CMK (cell line): ENCODE measurements at places on chromosomes 7 and 10.

- no peak for DNase-seq
Measured at GRCh38 chr7:131527456-131527855, 29.0 kb downstream of the PODXL start.

DNA sequence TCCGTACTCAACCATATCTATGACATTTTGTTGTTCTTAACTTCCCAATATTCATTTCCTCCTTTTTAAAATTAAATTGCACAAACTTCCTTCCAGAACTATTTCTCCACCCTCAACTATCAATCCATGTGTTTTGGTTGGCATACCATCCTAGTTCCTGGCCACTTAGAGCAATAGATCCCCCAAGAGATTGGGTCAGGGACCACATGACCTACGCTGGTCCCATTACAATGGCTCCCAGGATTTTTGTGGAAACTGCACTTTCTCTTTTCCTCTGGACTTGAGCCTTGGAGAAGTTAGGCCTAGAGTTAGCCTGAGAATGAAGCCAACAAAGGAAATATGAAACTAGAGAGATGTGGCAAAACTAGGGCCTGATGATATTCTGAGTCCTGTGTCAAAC lies 55.7 kb upstream of the CASD1 start:
- DNase-seq, result no peak

- no peak for DNase-seq
Measured at GRCh38 chr7:123795917-123796316, 47.1 kb upstream of the WASL start.

GRCh38 chr10:109306698-109307097 lies 616.6 kb downstream of the XPNPEP1 start:
- no peak for DNase-seq

GRCh38 chr7:39248692-39249090 lies 271.0 kb downstream of the POU6F2 start:
- no peak for DNase-seq

DNA sequence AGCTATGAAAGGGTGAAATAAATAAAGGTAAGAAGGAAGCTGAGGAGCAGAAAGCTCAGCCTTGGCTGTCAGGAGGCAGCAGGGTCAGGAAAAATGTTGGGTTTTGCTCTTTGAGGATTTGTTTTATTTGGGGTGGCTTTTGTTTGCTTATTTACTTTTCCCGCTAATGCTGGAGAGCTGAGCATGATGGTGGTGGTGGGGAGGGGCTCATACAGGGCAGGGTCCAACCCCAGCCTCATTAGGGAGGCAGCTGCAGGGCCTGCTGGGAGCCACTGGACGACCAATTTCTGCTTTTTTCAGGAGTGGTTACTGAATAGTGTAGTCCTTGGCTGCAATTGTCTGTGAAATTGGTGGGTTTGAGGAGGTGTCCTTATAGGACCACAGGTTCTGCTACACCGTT lies 36.3 kb downstream of the CCM2 start:
- no peak for DNase-seq

DNA sequence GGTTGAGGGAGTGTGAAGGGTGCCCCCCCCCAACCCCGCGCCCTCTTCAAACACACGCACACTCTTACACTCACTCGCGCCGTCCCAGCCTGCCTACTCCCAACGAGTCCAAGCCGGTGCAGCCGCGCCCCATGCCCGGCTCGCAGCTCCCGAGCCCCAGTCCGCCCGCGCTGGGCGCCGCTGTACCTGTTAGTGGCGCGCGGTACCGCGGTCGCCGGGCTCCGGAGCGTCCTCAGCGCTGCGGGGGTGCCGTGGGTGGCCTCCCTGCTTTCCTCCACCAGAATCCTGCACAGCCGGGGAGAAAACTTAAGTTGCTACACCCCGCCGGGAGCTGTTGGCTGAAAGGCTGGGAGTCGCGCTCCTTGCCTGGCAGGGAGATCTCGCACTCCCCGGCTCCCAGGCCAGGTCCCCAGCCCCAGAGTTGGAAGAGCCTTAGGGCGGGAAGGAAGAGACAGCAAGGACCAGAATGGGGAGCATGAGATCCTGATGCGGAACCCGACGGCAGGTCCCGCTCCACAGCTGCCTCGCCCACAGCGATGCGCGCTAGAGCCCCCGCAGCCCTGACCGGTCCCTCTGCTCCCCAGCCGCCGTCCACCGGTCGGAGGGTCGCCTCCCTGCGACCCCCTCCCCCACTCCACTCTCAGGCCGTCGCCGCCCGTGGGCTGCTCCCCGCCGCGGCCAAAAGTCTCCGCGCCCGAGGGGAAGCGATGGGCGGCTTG lies 863 bp downstream of the ST8SIA6 start:
- DNase-seq, result no peak

- DNase-seq, result no peak
Measured at GRCh38 chr7:15609287-15609686, 47.5 kb upstream of the AGMO start.

- DNase-seq, result no peak
Measured at GRCh38 chr7:56023500-56023899, 27.7 kb downstream of the PSPH start.

GRCh38 chr7:118011652-118012051 lies 138.4 kb upstream of the CTTNBP2 start:
- DNase-seq, result no peak

- no peak for DNase-seq
Measured at GRCh38 chr10:83925133-83925532, 214.2 kb upstream of the GHITM start.

DNA sequence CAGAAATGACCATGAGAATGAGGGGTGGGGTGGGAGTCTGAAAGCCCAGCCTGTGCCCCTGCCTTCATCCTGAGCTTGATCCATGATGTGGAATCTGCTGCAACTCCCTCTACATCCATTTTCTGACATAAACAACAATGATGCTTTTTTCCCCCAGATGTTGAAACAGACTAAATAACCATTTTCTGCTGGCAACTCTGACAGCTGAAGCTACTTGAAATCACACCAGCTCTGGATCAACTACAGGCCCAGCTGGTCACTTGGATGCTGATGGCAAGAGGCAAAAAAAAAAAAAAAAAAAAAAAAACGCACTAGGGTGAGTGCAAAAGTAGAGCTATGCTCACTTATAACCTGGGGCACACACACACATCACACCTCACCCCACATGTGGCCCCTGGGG lies 74.2 kb downstream of the FAM107B start:
- DNase-seq, result no peak

DNA sequence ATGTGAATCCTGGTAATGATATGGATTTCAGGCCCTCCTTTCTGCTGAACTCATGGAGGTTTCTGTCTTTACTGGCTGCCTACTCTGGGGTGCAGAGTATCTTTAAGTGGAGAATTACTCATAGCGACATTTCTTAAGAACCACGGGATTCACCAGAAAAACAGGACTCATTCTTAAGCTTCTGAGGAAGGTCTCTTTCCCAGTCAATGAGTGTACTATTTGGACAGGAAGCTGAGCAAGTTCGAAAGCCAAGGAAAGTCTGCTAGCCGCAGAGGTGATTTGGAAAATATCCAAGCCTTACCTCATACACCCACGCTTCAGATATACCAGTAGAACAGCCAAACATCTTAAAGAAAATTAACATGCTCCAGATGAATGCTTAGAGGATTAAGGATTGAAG lies 377.6 kb upstream of the MYO3A start:
- no peak for DNase-seq

DNA sequence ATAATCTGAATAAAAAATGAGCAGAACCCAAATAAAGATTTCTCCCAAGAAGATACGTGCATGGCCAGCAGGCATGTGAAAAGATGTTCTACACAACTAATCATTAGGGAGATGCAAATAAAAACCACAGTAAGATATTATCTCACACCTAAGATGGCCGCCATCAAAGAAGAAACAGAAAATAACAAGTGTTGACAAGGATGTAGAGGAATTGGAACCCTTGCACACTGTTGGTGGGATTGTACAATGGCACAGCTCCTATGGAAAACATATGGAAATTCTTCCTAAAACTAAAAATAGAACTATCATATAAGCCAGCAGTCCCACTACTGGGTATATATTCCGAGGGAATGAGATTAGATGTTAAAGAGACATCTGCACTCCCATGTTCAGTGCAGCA lies 60.2 kb downstream of the R3HCC1L start:
- no peak for DNase-seq

DNA sequence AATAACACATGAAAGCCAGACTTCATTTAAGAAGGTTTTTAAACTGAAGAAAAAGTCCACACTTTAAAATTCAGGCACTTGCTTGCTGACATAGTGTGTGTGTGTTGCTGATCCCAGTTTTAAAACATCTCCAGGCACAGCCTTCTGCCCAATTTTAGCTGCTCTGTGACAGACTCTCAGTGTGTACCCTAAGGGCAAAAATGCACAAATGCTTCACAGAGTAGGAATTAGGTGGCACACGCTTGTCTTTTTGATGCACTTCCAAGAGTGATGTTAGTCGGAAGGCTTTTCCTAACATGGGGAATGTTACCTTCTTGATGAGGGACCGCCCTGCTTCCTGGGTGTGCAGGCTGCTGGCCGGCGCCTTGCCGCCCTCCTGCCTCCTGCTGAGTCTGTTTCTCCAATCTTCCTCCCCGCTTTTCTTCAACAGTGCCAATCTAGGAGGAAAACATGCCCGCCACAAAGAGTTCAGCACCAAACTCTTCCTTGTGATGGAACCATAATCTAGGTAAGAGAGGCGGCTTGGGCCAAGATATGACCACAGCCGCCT lies 122.3 kb downstream of the SVIL start:
- DNase-seq, result no peak

- DNase-seq, result no peak
Measured at GRCh38 chr7:805261-805660, 27.0 kb upstream of the SUN1 start.

DNA sequence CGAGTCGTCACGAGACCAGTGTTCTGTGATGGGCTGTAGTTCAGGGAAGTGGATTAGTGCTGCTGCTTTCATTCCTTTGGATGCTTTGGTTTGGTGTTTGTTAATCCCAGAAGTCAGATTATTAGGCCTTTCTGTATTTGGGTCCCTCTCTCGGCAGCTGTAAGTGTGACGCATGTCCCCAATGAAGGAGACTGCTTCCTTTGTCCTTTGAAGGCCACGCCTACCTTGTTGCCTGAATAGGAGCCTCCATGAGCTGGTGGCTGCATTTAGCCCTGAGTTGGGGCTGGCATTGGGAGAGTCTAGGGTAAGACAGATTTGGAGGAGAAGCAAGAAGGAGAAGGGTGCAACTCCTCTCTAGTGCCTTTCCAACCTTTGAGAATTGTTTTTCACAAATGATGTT lies 34.5 kb downstream of the DOCK1 start:
- no peak for DNase-seq

GRCh38 chr7:100570954-100571828 lies 2.5 kb downstream of the SAP25 start:
- DNase-seq, result no peak

DNA sequence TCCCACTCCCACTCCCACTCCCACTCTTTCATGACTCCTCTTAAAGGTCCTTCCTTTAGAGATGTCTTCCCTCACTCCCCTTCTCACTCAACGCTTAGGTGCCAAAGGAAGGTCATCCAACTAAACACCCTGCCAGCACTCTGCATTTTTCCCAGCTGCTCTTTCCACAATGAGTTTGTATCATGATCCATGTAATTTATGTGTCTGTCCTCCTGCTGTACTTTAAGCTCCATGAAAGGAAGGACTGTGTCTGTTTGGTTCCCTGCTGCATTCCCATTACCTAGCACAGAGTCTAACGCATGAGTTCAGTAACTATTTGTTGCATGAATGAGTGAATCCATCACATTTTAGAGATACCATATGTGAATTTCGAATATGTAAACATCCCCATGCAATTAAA lies 252.7 kb downstream of the KIF20B start:
- no peak for DNase-seq

DNA sequence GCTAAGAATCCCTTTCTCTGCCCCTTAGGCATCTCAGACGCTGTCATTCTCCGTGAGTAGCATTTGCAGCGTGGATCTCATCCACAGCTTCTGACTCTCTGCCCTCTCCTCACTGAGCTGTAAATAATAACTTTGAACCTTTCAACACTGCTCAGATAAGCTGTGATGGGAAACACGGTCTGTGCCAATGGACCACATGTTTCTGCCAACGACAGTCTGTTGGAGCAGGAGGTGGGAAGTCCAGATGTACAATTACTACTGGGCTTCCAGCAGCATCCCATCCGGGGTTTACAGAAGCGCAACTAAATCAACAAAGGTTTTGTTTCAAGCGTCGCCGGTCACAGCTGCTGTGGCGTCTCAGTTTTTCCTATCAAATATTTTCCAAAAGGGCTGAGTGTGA lies 1110.6 kb downstream of the TYW1 start:
- DNase-seq, result no peak

- DNase-seq, result no peak
Measured at GRCh38 chr10:86389441-86390193, 23.0 kb upstream of the GRID1 start.

DNA sequence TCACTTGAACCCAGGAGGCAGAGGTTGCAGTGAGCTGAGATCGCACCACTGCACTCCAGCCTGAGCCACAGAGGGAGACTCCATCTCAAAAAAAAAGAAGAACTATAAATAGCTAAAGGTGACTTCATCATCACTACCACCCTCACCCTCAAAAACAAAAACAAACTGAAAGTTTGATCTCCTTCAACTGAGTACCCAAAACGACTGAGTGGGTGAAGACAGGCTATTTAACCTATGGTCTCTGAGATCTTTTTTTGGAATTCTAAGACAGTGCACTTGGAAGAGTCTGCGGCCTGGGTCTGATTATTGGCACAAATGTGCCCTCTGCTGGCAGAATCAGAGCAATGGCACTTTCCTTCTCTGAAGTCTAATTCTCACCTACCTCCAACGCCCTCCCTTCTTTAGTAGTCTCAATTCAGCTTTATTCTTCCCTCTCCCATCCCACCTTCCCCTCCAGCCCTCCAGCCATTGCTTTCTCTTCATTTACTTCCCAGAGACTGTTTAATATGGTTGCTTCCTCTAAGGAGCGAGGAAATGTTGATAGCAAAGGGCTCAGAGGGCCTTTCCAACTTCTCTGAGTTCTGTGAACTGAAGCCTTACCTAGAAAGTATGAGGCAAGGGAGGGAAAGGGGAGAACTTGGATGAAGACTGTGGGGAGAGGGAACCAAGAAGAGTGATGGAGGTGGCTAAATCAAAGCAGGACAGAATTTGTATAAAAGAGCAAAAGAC lies 2.9 kb upstream of the MYOZ1 start:
- DNase-seq, result no peak

- DNase-seq, result no peak
Measured at GRCh38 chr7:131352032-131352431, 24.4 kb downstream of the MKLN1 start.

- no peak for DNase-seq
Measured at GRCh38 chr7:147586526-147586925, 1004.0 kb upstream of the C7orf33 start.

DNA sequence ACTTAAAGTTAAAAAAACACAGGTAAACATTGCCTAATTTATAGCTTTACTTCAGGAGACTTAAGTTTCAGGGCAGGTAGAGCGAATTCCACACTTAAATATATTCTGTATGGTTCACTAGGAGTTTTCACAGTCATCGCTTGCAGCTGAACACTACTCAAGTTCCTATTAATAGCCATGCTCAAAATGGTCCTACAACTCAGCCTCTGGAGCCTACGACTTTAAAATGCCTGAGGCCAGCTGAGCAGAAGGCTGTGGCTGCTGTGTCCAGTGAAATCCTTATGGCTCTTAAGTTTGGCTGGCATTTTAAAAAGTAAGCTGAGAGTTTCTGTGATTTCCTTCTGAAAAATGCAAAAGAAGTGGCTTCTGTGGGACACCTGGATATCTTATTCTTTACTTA lies 105.4 kb upstream of the GLI3 start:
- DNase-seq, result no peak
